ENCODE measurements at places on chromosomes 7 and 10.

- DNase-seq, result no peak
Observed at GRCh38 chr7:85224171-85224570, 37.3 kb upstream of the SEMA3D start.

DNA sequence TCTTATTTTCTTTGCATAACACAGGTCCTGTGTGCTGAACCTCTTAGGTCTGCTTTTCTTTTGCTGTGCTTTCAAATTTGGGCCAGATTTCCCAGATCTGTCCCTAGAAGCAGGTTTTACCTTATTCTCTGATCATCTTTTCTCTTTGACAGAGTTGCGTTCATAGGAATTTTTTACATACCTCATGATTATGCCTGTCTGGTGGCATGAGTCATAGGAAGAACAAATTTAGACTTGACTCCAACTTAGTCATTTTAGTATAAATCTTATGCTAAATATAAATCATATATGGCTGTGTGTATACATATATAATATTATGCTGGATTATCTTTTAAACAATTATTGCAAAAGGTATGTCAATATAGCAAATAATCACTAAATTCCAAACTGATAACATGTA is 1038.9 kb downstream of the GRM8 start:
- DNase-seq, result no peak

- no peak for DNase-seq
Observed at GRCh38 chr10:133129859-133130495, 30.0 kb upstream of the KNDC1 start.

- no peak for DNase-seq
Observed at GRCh38 chr7:114598946-114599345, 184.3 kb downstream of the FOXP2 start.

GRCh38 chr7:42152329-42153205 is 84.4 kb downstream of the GLI3 start:
- DNase-seq, result no peak

DNA sequence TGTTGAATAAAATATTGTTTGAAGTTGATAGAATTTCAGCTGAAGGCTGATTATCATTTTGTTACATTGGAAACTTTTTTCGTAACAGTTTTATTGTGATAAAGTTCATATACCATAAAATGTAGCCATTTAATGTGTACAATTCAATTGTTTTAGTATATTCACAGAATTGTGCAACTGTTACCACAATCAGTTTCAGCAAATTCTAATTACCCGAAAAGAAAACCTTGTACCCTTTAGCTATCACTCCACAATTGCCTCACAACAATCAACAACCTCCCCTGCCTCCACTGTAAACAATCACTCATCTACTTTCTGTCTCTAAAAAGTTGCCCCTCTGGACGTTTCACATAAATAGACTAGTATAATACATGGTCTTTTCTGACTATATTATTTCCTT is 179.7 kb upstream of the BET1 start:
- no peak for DNase-seq

GRCh38 chr10:14146025-14146424 is 184.7 kb downstream of the FRMD4A start:
- no peak for DNase-seq

DNA sequence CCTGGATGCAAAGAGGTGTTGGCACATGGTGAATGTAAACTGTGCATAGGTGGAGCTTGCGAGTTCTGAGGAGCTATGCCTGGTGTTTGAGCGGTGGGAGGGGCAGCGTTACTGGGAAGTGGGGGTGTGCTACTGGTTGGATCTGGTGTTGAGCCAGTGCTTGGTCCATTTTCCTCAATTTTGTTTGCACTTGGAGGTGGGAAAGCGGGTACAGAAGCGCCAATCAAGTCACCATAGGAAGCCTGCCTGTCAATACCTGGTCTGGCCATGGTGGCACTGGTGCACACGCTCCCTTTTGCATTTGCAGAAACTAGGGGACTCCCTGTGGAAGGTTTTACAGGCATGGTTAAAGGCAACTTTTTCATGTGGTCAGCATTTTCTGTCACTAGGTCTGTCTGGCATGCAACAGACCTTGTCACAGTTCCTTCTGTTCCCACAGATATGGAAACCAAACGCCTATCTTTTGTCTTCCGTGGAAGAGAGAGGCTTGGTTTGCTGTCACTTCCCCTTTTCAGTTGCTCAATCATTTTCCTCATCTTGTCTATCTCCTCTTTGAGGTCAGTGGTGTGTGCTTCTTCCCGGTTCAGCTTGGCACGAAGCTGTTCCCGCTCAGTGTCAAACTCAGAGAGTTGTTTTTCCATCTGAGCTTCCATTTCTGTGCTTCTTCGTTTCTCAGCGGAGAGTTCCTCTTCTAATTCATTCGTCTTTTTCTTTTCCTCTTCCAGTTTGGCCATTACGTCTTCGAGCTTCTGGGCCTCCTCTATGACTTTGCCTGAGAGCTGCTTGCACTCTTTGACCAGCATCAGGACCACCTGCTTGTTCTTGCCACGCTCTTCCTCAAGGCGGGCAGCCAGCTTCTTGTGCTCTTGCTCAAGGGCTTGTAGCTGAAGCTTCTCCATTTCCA is 81.1 kb downstream of the CTTNBP2 start:
- no peak for DNase-seq

DNA sequence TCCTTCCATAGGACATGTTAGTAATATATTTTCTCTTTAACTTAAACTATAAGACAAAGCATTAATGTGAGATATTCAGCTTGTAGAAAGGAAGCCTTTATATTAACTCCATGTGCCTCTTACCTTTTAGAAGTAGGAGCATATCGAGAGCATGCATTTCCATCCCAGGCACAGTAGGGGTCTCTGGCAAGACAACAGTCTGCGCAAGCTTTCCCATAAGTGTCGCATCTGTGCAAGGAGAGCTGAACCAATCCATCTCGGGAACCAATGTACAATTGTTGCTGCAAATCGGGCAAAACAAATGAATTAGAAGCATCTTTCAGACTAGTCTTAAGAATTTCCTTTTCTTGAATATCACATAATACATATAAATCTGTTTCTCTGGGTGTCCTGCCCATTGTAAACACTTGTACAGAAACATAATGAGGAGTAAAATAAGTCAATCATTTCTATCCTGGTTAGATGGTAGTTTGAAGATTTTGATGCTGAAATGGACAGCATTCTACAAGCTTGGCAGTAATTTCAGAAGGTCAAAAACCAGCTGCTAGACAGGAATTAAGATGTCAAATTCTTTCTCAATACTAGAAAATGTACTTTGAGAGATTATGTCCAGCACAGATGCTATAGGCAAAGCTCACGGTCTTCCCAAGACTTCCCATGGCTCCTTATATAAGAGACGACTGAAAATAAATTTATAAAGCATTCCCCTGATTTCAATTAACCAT is 171.8 kb downstream of the SEMA3D start:
- DNase-seq, result no peak

GRCh38 chr7:44980393-44981034 is 1.7 kb upstream of the MYO1G start:
- DNase-seq, result no peak

DNA sequence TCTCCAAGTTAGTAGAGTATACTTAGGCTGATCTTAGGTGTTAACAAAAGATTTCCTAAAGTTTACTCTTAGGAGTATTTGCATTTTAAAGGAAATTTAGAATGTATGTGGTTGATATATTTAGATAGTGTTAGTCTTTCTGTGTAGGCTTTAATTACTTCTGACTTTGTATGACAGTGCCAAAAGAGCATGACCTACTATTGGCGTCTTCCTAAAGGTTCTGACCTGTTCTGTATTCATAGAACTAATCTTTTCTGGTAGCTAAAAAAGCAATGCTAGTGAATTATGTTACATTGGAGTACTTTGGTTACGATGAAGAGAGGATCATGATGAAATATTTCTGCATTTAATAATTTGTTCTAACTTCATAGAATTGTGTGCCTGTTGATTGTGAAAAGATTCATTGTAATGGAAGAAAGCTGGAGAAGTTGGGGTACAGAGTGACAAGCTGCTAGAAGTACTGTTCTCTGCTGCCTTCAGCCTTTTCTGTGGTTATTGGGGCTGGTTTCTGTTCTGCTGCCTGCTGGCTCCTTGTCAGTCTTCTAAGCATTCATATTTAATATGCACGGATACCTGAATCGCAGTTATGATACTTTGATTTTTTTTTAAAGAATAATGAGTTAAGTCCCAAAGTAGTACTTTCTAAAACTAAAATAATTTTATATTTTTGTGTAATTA is 13.2 kb downstream of the WAC start:
- no peak for DNase-seq

- DNase-seq, result no peak
Observed at GRCh38 chr10:73110345-73110849, at the start of gene NUDT13. NUDT13 (plus strand) TSS chr10:73110455; CDS start chr10:73114366, 3,911 bp downstream.

- no peak for DNase-seq
Observed at GRCh38 chr10:100528123-100528886, 1.4 kb downstream of the NDUFB8 start.
